ENCODE measurements at places on chromosomes 6 and 20.

DNA sequence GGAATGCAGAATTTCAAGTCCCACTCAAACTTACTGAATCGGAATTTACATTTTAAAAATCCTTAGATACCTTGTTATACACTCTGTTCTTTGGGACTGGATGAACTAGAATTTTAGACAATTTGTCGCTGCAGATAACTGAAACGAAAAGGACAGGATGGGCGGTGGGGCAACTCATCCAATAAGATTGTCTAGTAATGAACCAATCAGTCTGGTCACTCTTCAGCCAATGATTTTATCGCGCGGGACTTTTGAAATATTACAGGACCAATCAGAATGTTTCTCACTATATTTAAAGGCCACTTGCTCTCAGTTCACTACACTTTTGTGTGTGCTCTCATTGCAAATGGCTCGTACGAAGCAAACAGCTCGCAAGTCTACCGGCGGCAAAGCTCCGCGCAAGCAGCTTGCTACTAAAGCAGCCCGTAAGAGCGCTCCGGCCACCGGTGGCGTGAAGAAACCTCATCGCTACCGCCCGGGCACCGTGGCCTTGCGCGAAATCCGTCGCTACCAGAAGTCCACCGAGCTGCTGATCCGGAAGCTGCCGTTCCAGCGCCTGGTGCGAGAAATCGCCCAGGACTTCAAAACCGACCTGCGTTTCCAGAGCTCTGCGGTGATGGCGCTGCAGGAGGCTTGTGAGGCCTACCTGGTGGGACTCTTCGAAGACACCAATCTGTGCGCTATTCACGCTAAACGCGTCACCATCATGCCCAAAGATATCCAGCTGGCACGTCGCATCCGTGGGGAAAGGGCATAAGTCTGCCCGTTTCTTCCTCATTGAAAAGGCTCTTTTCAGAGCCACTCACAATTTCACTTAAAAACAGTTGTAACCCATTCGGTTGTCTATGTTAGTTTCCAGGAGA lies 41.9 kb upstream of the HFE start:
- peak; percentile 64 for DNase-seq

GRCh38 chr6:39210450-39210849 lies 18.8 kb downstream of the KCNK5 start:
- no peak for DNase-seq

GRCh38 chr6:2454180-2454579 lies 208.8 kb upstream of the GMDS start:
- DNase-seq, result no peak

GRCh38 chr20:21509597-21510371 lies 4.1 kb downstream of the NKX2-2 start:
- DNase-seq, result no peak

DNA sequence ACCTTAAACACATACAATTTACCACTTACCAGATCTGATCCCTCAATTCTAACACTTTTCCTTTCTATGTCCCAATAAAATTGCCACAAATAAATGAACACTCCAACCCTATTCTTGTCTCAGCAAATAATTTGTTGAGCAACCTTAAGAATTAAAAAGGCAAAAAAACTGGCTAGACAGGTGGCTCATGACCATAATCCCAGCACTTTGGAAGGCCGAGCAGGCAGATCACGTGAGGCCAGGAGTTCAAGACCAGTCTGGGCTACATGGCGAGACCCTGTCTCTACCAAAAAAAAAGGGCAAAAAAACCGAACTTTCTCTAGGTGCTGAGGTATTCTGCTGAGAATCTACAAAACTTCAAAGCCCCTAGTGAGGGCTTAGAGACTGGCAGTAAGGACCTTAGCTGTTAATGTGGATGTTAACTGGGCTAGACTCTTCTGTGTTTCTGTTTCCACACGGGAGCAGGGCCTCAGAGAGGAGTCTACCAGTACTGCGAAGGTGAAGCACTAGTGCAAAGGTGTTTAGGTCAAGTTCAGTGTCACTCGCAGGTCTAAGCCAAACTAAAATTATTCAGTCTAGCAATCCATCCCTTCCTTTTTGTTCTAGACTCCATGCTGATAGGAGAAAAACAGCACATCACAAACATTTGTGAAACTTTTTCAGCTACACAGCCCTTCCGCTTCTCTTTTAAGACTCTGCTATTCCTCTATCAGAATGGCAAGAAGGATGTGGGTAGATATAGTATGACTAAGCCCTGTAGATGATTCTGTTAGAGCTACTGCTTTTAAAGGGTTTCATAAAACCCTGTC lies 2.6 kb downstream of the FASTKD5 start:
- no peak for DNase-seq

DNA sequence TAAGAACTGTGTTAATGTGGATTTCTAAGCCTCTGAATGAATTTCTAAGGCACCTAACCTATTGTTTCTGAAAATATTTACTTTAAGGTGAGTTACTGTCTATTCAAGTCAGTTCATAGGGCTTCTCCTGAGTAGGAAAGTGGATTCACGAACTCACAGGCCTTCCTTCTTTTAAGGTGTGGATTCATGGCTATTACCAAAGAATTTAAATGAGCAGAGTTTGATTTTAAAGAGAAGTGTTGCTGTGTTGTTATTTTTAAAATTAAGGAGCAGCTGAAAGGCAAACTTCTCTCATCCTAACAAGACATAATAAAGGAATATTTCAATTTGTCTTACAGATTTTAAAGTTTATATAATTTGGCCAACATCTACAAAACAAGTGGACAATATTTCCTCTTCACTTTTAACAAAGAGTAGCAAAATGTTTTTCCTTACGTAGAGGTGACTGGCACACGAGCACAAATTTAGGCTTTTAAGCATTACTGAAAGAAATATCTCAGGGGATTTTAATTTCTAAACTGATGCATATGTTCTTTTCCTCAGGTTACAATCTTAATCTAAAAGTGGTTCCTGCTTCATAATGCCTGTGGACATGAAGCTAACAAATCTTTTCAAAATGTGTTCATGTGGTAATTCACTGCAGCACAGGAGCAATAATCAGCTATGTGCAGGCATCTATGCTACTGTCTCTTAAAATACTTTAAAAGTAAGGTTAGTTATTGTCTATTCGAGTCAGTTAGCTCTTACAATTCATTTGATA lies 602 bp upstream of the TSPYL4 start:
- DNase-seq, result no peak

GRCh38 chr6:139588076-139588639 lies 213.7 kb upstream of the CITED2 start:
- no peak for DNase-seq

- no peak for DNase-seq
Observed at GRCh38 chr6:137949686-137950390, 82.8 kb downstream of the TNFAIP3 start.

GRCh38 chr20:62860391-62860923 lies 1.2 kb downstream of the TCFL5 start:
- DNase-seq, result no peak

GRCh38 chr6:79145301-79145700 lies 67.2 kb upstream of the PHIP start:
- DNase-seq, result no peak

GRCh38 chr20:16472045-16472872 lies 101.0 kb downstream of the KIF16B start:
- no peak for DNase-seq

DNA sequence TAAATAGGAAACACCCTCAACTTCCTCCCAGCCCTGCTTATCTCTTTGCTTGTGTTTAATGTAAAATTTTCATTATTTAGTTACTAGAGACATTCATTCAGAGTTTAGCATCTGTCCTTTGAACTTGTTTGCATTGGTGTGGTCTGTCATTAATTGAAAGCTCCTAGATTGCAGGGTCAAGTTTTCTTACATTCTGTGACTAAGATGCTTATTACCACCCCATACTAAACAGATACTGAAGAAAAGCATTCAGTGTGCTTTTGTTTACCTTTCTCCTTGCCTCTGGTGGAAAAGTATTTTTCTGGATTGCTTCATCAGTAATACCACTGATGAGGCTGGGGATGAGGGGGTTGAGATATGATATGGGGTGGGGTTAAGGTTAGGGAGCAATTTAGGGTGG lies 199.0 kb downstream of the SAMD5 start:
- DNase-seq, result no peak

DNA sequence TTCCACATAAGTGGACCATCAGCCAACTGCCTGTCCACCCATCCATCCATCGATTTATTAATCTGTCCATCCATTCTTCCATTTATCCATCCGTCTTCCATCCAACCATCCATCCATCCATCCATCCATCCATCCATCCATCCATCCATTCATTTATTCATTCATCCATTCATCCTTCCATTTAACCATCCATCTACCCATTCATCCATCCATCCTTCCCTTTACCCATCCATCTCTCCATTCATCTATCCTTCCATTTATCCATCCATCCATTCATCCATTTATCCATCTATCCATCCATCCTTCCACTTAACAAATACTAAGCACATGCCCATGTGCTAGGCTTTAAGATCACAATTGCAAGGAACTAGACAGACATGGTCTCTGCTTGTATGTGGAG lies 6.8 kb downstream of the SAMD5 start:
- no peak for DNase-seq

DNA sequence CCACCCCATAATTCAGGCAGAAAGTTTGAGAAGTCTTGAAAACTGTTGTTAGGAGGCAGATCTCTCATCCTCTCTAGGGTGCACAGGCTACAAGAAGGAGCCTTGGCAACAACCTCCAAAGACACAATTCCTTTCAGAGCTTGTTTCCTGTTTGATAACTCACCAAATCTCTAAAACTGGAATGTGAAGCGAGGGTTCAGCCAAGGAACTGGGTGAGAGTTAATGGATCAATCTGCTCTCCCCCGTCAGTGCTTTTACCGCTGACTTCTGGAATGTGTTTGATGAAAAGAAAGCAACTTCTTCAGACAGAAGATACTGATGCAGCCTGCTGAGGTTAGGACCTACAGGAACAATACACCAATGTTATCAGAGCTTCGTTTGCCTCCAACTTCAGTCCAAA lies 171.8 kb upstream of the BMP2 start:
- no peak for DNase-seq

DNA sequence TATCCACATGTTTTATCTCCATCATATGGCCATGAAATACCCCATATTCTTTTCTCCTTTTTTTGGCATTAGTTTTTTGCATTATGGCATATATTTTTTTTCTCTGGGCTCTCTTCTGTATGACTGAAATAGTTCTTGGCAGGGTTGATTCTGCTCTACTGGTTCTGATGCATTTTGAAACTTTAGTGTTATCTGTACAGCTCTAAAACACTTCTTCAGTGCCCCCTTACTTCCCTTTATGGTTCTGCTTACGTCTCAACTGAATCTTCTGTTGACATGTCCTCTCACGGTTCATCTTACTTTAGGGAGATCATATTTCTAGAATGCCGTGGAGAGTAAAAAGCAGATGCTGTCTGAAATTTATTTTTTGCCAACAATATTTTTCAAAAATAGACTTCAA lies 23.2 kb upstream of the TXNDC5 start:
- DNase-seq, result no peak

DNA sequence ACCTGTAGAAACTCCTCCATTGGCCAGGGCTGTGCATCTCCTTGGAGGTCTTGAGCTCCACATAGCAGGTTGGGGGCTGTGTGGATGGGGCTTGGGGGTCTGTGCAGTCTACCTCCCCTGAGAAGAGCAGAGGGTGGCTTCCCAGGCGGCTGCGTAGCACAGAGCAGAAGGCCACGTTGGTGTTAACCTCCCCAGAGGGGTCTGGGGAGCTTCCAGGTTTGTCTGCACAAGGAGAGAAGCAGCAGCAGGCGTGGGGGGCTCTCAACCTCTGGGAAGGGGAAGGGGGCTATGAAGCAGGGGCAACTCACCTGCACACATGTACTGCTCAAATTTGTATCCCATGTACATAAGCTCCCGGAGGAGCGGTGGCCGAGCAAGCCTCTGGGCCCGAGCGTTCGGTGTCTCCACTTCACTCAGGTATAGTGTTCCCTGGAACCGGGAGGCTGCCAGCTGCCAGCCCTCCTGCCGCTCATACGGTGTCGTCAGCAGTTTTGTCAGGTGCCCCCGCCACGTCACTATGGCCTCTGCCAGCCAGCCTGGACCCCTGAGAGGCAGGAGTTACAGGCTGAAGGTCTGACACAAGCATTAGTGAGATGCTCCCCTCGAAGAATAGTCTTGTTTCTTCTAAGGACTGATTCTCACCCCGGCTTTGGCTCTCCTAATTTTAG lies 1.2 kb downstream of the DXO start:
- DNase-seq, result no peak

- DNase-seq, result no peak
Observed at GRCh38 chr6:166318649-166319600, 10.7 kb upstream of the PRR18 start.

DNA sequence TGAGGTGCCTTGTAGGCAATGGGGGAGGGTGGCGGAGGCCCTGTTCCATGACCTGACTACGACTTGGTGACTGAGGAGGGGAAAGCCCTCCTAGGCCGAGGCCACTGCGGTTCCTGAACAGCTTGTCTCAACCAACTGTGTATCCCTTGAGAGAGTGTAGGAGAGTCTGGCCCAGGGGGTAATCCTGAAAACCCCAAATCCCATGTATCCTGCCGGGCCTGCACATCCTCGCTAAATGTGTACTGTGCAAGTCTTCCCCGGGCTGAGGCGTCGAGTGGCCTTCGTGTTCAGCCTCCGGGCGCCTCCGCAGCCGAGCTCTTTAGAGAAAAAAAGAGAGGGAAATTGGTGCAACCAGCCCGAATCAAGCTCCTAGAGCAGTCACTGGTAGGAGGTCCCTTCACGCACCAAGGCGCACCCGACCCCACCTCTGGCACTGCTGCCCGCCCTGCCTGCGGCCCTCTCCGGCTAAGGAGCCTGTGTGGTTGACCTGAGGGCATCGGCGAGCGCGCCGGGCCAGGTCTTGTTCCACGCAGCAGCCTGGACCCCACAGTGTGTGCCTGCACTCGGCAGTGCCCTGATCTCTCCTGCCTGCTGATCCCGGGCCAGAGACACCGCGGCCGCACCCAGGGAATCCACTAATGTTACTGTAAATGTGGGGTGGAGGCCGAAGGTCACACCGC lies 7.3 kb downstream of the SIM1 start:
- DNase-seq, result no peak

DNA sequence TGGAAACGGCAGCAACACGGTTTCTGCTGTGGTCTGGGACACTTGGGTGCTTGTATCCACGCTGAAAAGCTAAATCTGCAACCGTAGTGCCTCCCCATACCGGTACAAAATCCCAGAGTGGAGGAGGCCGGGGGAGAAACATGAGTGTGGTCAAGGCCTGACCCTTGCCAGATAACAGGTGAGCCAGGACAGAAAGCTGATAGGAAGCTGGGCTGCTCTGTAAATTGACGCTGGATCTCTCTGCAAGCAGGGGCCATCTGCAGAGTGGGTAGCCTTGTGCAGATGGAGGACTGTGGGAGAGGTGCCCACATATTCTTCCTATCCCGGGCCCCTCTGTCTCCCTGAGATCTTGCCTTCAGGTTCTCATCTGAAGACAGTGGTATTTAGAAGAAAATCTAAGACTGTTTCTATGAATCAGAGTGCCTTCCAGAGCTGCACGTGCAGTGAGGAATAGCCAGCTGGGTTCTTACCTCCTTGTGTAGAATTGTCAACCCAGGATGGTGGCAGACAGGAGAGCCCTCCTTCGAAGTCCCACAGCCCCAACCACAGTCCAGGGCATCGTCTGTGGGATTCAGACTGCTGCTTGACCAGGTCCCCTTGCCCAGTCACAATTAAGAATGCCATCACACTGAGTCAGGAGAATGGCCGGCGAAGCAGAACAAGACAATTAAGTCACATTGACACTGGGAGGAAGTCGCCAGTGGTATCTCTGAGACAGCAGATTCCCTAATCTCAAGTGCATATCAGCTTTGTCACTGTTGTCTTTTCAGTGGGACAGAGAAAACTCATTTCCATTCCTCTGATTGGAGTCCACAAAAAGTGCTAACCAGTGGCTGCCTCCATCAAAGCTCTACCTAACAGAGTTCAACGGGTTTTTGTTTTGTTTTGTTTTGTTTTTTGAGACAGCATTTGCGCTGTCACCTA lies 100.0 kb upstream of the RIPOR2 start:
- DNase-seq, result no peak

All from tibial nerve (tissue), 4 donors.